ENCODE measurements at places on chromosomes 2 and 18.

GRCh38 chr2:133498662-133499585 lies 69.3 kb downstream of the NCKAP5 start:
- no peak for DNase-seq

GRCh38 chr2:112841295-112842044 lies 4.9 kb upstream of the IL1B start:
- no peak for DNase-seq

GRCh38 chr2:15800495-15801329 lies 139.6 kb upstream of the MYCN start:
- DNase-seq, result no peak

DNA sequence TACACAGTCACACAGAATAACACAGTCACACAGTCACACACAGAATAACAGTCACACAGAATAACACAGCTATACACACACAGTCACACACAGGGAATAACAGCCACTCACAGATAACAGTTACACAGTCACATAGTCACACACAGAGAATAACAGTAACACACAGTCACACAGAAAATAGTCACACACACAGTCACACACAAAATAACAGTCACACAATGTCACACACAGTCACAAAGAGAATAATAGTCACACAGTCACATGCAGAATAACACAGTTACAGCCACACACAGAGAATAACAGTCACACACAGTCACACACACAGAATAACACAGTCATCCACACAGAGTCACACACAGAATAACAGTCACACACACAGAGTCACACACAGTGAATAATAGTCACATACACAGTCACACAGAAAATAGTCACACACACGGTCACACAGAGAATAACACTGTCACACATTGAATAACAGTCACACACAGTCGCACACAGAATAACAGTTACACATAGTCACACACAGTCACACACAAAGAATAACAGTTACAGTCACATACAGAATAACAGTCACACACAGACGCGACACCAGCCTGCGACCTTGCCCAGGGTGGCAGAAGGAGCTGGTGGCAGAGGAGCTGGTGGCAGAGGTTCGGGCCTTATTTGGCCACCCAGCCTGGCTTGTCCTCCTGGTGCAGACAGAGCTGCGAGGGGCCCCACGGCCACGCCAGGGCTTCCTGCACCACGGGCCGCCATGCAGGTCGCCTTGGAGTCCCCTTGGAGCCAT lies 51.3 kb downstream of the RAMP1 start:
- DNase-seq, result no peak

DNA sequence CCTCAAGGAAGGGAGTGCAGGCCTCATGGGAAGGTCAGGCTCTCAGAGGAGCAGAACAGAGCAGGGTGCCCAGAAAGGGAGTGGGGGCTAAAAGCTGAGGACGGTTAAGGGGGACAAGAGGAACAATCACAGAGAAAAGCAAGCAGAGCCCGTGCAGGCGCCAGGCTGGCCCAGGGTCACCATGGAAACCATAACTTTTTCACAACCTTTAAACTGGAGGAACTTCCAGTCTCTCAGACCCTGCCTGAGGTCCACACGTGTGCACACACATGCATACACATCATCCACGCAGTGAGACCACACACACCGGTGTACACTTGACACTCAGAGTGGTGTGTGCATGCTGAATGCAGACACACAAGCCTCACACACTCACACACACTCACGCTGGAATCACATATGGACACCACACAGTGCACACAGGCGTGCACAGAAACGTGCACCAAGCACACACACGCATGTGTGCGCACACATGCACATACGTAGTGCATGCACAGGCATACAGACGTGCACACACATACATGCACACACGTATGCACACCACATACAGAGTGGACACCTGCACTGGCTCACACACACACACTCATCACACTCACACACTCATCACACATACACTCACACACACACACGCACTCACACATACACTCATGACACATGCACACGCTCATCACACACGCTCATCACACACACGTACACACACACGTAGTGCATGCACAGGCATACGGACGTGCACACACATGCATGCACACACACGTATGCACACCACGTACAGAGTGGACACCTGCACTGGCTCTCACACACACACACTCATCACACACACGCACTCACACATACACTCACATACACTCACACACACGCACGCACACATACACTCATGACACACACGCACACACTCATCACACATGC lies 37.2 kb upstream of the SNED1 start:
- DNase-seq, result no peak

- peak; percentile 83 for DNase-seq
These were observed 17.4 kb upstream of the HAAO start for GRCh38 chr2:42809819-42810120.

GRCh38 chr2:150495993-150496627 lies 8.6 kb upstream of the RND3 start:
- DNase-seq, result no peak

- no peak for DNase-seq
These were observed 215.6 kb upstream of the NABP1 start for GRCh38 chr2:191462370-191462769.

DNA sequence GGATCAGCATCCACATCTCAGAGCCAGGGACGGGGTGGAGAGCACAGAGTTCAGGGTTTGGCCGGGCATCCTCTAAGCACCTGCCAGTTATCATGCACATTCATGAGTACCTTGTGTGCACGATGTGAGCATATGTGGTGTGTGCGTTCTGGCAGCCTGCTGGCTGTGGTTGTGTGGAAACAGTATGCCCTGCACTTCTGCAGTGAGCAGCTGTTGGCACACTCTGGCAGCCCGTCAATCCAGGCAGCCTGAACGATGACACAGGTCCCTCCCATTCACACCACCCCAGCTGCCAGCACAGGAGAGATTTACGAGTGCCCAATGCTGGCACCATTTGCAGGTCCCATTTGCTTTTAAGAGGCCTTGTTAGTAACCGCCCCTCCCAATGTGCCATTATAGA lies 74.2 kb downstream of the CD8B2 start:
- no peak for DNase-seq

Measured in SW 1271 (cell line).